Peyer's patch (tissue), 4 donors: ENCODE measurements at places on chromosomes 4 and X. TPM values are rescaled to one million over a fixed set of nuclear protein-coding genes. Genes with fewer than 3 reads are reported as not detected.

Gene PLS3
- total RNA-seq: 13.5 TPM

Gene HS6ST2
- not detected for total RNA-seq

Gene INTU
- 1.6 TPM for total RNA-seq

Gene MAGIX
- not detected for total RNA-seq

Gene CHRDL1
- total RNA-seq: 12.5 TPM

Gene MAGEE1
- not detected for total RNA-seq

Gene TBC1D8B
- total RNA-seq: 14.9 TPM

DNA sequence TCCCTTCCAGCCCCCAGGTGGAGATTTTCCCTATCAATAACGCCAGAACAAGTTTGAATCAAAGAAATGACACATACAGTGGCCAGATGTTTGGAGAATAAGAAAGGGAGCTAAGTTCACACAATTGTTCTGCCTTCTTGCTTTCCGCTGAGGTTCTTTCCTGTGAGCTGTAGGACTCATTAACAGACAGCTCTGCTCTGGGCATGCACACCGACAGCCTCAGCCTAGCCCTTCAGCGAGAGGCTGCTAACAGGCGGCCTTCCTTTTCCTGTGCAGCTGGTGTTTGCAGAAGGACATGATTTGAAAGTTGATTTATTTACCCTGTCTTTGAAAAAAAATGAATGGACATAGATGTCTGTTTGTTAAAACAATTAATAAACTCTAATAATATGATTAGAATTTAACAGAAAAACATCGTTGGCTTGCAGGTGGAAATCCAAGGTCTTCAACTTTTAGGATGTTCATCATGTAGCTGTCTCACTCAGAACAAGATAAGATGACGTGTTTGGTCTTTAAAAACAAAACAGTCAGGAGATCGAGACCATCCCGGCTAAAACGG, 183.3 kb downstream of the KDR start:
- no peaks in the 10 kb centered on the region for H3K36me3 ChIP-seq
- DNase-seq: peak; percentile 47
- H3K27ac ChIP-seq: no peak overlapping the region

GRCh38 chr4:174437324-174437723, 85.0 kb downstream of the HPGD start:
- no peak overlapping the region for H3K27ac ChIP-seq
- no peak overlapping the region for H3K4me3 ChIP-seq
- H3K4me1 ChIP-seq: no peaks in the 10 kb centered on the region
- no peak for DNase-seq

GRCh38 chrX:23802431-23802830, 19.5 kb downstream of the SAT1 start:
- H3K36me3 ChIP-seq: no peaks in the 10 kb centered on the region
- H3K27ac ChIP-seq: no peak overlapping the region
- H3K4me3 ChIP-seq: no peak overlapping the region

DNA sequence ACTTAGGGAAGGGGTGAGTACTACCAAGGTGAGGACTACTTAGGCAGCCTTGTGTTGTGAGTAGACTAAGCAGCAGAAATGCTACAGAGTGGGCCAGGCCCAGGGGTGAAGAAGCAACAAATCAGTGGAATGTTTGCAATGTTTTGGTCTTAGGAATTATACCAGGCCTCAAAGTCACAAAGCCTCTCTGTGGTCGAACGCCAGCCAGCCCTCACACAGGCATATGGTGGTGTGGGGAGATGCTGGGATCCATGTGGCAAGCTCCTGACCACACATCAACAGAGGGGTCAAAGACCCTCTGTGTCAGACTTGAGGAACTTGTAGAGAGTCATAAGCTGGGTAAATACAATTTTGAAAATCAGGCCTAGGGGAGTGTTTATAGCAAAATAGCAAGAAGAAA, 153.8 kb upstream of the KLF3 start:
- no peaks in the 10 kb centered on the region for H3K27me3 ChIP-seq
- no peak for DNase-seq
- H3K36me3 ChIP-seq: no peaks in the 10 kb centered on the region
- H3K4me1 ChIP-seq: no peaks in the 10 kb centered on the region
